MG63 (cell line): ENCODE measurements at places on chromosomes 12 and 14. TPM values are rescaled to one million over a fixed set of nuclear protein-coding genes. Genes with fewer than 3 reads are reported as not detected.

The FBXL14 gene
- total RNA-seq = 9.1 and 11.9 TPM in 2 replicates

The NTF3 gene
- not detected in 2 replicates for total RNA-seq

The GALNT8 gene
- total RNA-seq = not detected in 2 replicates

GRCh38 chr12:64236549-64236948 is 14.5 kb upstream of the KICS2 start:
- no peak for DNase-seq

DNA sequence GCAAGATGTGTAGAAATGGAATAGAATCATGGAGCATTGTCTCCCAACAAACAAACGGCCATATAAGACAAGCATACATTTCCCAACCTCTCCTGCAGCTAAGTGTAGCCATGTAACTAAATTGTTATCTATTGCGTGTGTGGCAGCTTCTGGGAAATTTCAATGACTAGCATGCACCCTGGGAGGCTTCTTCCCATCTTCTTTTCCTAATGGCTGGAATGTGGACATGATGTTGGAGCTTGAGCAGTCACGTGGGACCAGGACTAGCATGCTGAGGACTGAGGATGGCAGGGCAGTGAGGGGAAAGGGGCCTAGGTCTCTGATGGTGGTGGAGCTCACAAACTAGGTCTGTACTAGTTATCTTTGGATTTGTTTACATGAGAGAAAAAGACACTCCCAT is 21.7 kb upstream of the CTDSP2 start:
- DNase-seq = no peak

DNA sequence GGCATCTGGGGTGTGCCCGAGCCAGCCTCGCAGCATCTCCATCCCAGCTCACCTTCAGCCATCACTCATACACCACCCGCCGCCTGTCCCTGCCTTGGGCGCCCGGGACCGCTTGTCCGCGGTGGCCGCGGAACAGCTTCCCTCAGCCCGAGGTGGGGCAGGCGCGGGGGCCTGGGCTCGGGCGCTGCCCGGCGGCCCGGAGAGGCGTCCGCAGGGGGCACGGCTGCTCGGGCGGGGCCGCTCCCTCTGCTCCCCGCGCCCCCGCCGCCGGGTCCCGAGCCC is 430 bp downstream of the SLC41A2 start:
- DNase-seq = peak; percentile 7
